CD8-positive, alpha-beta memory T cell (primary cell): ENCODE measurements at places on chromosomes 4 and X. TPM values are rescaled to one million over a fixed set of nuclear protein-coding genes. Genes with fewer than 3 reads are reported as not detected.

SPANXA1 gene
- polyA plus RNA-seq, result not detected

C4orf51 gene
- not detected for polyA plus RNA-seq

KCTD8 gene
- polyA plus RNA-seq, result not detected

P2RY4 gene
- polyA plus RNA-seq, result not detected

AFP gene
- polyA plus RNA-seq, result not detected

HELQ gene
- polyA plus RNA-seq, result 23.5 TPM

PAGE3 gene
- polyA plus RNA-seq, result not detected

TMEM47 gene
- polyA plus RNA-seq, result not detected

CXCL8 gene
- not detected for polyA plus RNA-seq

GPR173 gene
- polyA plus RNA-seq, result not detected

PDGFC gene
- not detected for polyA plus RNA-seq

XAGE2 gene
- not detected for polyA plus RNA-seq

CDKN2AIP gene
- polyA plus RNA-seq, result 35.3 TPM

TASL gene
- 1.2 TPM for polyA plus RNA-seq

RHOXF1 gene
- polyA plus RNA-seq, result not detected

GAGE13 gene
- not detected for polyA plus RNA-seq

HERC3 gene
- 34.5 TPM for polyA plus RNA-seq
